ENCODE measurements at places on chromosomes 2 and 18. TPM values are rescaled to one million over a fixed set of nuclear protein-coding genes. Genes with fewer than 3 reads are reported as not detected.

GRCh38 chr2:206471524-206472062 lies 28.3 kb downstream of the ADAM23 start:
- DNase-seq: no peak

- DNase-seq: no peak
These were observed 1548.1 kb upstream of the ZEB2 start for GRCh38 chr2:146068051-146068450.

DNA sequence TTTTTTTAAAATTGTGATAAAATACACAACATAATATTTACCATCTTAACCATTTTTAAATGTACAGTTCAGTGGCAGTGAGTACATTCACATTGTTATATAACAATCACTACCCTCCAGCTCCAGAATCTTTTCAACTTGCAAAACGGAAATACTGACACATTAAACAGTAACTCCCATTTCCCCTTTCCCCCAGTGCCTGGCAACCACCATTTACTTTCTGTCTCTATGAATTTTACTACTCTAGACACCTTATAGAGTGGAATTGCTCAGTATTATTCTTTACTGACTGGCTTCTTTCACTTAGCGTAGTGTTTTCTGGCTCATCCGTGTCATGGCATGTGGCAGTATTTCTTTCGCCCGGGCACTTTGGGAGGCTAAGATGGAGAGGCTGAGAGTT lies 32.6 kb downstream of the FASTKD2 start:
- no peak for DNase-seq

GRCh38 chr2:224552771-224553170 lies 32.4 kb downstream of the CUL3 start:
- DNase-seq: no peak

GRCh38 chr18:55268151-55268601 lies 308.9 kb upstream of the CCDC68 start:
- no peak for DNase-seq

- DNase-seq: peak; percentile 62
These were observed 31.8 kb upstream of the RIOK3 start for GRCh38 chr18:23421277-23421676.

- no peak for DNase-seq
These were observed 1.4 kb downstream of the PRKD3 start for GRCh38 chr2:37323176-37323780.

DNA sequence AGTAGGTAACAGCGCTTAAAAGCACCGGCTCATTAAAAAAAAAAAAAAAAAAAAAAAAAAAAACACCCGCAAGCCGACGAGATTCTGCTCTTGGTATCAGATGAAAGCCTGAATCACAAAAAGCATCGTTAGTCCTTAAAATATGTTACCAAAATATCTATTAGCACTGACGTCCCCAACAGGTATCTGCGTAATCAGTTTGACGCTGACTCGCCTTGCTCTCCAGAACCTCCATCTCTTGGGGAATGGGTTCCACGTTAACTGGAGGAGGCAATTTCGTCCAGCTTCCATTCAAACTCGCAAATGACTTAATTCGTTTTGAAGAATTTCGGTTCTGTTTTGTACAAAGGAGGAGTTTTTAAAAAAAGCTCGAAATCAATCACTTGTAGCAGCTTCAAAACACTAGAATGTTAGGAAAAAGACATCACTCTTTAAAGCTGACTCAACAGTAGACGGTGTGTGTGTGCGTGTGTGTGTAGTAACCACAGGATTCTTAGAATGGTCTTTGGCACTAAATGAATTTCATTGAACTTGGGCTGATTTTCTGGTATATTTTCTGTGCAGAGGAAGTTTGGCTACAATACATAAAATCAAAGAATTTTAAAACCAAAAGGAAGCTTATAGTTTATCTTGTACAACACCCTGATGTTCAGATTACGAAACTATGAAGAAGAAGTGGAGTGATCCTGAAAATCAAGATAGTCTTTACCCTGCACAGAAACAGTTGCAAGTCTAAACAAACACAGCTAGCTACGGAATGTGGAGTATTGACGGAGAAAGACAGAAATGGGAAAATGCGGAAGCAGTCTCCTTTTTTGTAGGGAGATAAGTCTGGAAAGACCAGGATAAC lies 1.1 kb upstream of the PGAP1 start:
- no peak for DNase-seq

GRCh38 chr2:29544917-29545316 lies 376.5 kb downstream of the ALK start:
- no peak for DNase-seq

DNA sequence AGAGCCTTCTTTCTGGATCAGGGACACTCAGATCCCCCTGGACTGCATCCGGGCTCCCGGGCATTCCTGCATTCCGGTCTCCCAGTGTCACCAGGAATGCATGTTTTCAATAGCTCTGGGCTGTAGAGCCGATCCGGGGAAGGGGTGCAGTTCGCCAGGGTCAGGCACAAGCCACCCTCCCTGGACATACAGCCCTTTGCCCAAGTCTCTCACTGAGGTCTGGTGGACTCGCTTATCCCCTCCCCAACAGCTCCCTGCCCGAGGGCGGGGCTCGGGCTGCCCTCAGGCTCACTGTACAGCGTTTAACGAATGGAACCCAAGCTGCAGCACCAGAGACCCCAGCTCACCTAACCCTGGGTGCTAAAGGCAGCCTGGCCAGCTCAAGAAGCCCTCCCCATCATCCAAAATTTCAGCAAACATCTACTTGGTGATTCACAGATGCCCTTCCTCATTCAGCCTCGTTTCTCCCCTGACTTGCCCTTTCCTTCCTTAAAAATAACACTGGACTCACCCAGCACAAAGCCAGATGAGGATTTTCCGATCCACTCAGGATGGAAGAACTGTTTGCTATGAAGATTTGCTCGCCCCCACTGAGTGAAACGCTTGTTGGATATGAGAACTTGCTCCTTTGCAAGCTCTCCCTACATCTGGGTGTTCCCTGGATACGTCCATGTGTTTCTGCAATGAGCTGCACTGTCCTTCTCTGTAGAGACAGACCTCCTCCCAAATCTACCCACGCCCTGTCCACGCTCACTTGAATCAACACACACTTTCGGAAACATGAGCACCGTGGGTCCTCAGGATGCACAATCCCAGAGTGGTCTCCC lies 58.1 kb downstream of the PXDN start:
- DNase-seq: no peak

DNA sequence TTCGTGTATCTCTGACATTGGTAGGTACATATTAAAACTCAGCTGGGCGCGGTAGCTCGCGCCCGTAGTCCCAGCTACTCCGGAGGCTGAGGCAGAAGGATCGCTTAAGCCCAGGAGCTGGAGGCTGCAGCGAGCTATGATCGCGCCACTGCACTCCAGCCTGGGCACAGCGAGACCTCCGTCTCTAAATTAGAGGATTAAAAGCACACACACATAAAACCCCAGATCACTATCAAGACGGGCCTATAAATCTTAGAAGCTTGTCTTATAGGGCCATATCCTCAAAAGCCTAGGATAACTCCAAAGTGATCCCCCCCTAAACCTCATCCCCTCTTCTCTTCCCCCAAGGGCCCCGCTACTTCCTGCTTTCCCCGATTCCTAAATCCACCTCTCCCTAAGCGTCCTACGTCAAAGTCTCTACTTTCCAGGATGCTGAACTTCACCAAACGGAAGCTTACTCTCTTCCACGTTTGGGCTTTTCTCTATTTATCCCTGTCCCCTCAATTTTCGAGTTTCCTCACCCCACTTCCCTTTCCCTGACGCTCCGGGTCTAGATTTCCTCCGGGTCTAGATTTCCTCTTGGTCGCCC lies 707 bp downstream of the KRCC1 start:
- no peak for DNase-seq

GRCh38 chr2:120763931-120764330 lies 28.3 kb downstream of the GLI2 start:
- no peak for DNase-seq

LDLRAD4 gene
- 34.8 TPM for total RNA-seq

CHRNG gene
- not detected for total RNA-seq

TM4SF20 gene
- 0.40 TPM for total RNA-seq

KCNF1 gene
- total RNA-seq: not detected

MYOM1 gene
- total RNA-seq: 7.1 TPM

CCDC93 gene
- total RNA-seq: 90.5 TPM

Measured in transverse colon (tissue), 4 donors.